ENCODE measurements at places on chromosomes 1 and 21.
A peak's percentile ranks its signal among the peaks of the same experiment; 100 is the strongest.

DNA sequence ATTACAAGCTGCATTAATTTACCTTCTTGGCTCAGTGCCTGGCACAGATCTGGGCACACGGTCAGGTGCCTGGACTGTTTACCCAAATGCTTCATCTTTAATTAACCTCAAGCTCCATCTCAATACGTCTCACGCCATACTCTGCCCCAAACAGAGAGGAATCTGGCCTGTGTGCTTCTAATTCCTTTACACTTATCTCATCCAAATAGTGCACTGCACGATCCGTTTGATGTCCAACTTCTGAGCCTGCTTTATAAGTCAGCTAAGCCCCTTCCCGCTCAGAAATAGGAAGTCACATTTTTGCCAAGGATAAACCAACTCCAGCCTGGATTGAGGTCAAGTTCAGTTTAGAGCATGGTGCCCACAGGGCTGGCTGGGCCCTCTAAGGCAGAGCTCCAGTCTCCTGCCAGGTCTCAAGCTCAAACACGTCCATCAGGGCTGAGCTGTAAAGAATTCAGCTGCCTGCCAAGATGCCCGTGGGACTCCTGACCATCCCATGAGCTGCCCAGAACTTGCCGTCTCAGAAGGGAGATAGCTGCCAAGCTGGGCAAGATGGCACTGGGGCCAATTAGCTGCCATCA, 233.5 kb downstream of the TRABD2B start:
- DNase-seq: no peak

DNA sequence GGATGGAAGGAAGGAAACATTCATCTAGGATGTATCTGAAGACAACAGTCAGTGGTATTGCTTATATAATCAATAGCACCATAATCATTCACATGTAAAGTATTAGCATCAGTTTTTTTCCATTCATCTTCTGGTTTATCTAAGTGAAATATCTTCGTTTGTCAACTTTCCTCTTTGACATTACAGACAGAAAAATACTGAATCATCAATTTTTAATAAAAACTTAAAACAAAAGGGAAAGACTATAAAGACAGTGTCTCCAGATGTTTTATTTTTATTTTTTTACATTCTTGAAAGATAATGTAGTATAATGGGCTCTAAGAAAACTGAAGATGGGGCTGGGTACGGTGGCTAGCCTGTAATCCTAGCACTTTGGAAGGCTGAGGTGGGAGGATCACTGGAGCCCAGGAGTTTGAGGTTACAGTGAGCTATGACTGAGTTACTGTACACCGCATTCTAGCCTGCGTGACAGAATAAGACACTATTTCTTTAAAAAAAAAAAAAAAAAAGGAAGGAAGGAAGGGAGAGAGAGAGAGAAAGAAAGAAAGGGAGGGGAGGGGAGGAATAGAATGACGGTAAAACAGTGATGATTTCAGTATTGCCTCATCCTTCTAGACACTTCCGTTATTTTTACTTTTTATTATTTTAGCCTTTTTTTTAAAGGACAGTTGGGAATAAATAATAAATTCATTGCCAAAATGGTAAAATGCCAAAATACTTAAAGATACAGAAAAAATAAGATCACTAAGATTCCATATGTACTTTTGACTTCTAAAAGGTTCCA, 89.5 kb downstream of the NRIP1 start:
- no peak for DNase-seq

DNA sequence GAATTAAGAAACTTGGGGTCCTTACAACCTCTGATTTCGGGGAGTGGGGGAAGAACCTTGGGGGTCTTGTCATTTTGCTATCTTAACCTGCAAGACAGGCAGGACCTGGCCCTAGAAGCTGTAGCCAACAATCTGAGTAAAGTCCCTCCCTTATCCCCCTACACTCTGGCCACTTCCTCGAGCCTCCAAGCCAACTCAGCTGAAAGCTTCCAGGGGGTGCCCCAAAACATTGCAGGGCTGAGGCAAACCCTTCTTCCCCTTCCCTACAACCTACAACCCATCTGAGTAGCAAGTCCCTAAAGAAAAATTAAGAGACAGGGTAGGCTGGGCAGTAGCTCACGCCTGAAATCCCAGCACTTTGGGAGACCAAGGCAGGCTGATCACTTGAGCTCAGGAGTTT, 5.0 kb downstream of the CERS2 start:
- DNase-seq: no peak

- DNase-seq: no peak
Measured at GRCh38 chr1:89791064-89791726, 29.6 kb upstream of the LRRC8D start.

GRCh38 chr1:230254265-230254664, 171.9 kb downstream of the PGBD5 start:
- no peak for DNase-seq

DNA sequence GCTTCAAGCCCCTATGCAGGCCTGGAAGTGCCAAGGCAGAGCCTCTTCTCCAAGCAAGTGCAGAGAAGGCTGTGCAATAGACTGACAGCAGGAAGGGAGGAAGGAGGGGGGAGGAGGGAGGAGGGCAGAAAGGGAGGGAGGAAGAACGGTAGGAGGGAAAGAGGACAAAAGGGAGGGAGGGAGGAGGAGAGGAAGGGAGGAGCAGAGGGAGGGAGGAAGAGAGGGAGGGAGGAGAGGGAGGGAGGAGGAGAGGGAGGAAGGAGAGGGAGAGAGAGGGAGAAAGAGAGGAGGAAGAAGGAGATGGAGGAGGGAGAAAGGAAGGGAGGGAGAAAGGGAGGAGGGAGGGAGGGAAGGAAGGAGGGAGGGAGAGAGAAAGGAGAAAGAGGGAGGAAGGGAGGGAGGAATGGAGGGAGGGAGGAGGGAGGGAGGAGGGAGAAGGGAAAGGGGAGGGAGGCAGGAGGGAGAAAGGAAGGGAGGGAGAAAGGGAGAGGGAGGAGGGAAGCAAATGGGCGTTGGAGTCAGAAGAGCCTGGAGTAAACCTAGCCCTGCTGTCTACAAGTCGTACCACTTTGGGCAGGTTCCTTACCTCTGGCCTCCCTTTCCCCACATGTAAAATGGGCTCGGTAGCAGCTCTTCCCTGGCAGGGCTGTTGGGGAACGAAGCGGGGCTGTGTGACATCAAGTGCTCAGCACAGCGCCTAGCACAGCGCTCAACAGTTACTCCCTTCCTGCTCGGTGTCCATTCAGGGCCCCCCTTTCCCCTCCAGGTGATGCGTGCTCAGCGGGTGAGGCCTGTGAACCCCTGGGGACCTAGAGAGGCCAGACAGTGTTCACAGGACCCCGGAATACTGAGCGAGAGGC, 244.6 kb downstream of the NPHP4 start:
- no peak for DNase-seq

- no peak for DNase-seq
Measured at GRCh38 chr1:43316738-43317520, 16.1 kb downstream of the TIE1 start.

- DNase-seq: peak; percentile 66
Measured at GRCh38 chr1:117001254-117001927, at the start of gene CD101. CD101 (plus strand) TSS chr1:117001760; CDS start chr1:117001818, 58 bp downstream.

GRCh38 chr21:15455819-15456462, 273.8 kb upstream of the USP25 start:
- no peak for DNase-seq

DNA sequence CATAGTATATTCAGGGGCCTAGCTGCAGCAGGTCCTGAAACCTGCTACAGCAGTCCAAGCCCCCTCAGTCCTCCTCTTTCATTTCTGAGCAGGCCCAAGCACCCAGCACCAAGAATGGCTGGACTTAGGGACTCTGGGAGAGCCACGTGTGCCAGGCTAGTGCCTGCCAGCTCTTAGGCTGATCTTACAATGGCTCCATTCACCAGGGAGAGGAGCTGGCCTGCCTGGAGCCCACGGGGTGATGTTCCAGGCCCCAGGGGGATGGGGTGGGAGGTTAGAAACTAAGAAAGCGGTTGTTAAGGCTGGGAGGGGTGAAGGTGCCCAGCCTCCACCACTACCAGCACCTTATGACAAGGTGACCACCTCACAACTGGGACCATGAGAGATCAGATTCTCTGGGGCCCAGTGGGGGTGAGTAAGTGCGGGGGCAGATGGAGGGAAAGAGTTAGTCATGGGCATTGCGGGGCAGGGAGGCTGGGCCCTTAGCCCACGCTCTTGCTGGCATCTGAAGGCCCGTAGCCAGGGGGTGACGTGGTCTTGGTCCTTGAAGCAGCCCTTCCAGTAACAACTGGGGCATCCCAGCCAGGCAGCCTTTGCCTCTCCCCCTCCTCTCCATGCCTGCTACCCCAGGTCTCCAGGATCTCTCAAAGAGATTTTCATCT, 30.3 kb upstream of the CLIC4 start:
- no peak for DNase-seq

DNA sequence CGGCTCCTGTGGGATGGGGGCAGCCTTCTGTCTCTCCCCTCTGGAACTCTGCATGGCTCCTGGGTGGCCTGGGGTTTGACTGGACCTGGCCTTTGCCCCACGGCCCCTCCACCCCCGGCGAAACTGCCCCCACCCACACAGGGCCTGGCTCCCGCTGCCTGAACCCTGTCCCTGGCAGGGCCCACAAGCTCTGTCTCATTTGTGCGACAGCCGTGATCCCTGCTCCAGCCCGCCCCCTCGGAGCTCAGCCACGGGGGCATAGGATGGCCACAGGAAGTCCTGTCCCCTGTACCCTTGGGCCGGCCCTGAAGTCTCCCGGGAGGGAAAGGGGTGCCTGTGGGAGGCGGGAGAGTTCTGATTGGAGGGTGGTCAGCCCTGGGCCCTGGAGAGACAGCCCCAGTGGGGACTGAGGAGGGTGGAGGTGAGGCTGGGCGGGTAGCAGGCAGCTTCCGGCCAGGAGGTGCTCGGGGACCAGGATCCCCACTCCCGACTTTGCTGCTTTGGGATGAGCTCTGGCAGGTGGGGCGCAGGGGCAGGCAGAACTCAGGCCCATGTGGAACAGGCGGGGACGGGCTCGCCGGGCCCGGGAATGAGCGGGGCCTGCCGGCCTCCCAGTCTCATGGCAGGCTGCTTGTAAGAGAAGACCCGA, 45.1 kb downstream of the SLX9 start:
- no peak for DNase-seq

- no peak for DNase-seq
Measured at GRCh38 chr21:31354604-31355443, 10.8 kb upstream of the TIAM1 start.

DNA sequence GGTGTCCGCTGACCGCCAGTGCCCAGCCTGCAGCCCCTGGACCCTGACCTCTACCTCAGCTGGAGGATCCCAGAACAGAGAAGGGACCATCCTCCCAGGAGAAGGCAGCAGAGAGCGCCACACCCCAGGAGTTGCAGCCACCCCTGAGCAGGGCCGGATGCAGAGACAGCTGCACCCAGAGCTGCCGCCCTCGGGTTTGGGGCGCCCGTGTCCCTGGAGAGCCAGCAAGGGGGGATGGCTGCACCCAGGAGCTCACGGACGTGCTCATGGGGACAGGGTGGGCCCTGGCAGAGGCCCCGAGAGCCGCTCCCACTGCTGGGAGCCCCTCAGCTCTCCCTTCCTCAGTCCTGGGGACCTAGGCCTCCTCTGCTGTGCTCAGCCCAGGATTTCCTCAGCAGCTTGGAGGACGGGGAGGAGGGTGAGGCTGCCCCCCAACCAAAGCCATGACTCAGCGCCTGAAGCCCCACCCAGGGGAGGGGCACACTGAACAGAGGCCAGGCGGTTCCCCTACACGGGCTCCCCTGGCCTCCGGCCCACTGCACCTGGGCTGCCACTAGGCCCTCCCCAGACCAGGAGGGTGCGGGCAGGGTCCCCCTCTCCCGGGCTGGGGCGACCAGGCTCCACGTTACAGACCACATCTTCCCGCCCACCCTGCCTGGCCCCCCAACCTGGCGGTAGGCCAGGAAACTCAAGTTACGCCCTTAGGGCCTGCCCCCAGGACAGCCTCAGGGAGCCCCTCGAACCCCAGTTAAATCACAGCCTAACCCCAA, 2.2 kb downstream of the ACAP3 start:
- DNase-seq: peak; percentile 74

GRCh38 chr1:23421753-23422240, 2.8 kb downstream of the TCEA3 start:
- no peak for DNase-seq

DNA sequence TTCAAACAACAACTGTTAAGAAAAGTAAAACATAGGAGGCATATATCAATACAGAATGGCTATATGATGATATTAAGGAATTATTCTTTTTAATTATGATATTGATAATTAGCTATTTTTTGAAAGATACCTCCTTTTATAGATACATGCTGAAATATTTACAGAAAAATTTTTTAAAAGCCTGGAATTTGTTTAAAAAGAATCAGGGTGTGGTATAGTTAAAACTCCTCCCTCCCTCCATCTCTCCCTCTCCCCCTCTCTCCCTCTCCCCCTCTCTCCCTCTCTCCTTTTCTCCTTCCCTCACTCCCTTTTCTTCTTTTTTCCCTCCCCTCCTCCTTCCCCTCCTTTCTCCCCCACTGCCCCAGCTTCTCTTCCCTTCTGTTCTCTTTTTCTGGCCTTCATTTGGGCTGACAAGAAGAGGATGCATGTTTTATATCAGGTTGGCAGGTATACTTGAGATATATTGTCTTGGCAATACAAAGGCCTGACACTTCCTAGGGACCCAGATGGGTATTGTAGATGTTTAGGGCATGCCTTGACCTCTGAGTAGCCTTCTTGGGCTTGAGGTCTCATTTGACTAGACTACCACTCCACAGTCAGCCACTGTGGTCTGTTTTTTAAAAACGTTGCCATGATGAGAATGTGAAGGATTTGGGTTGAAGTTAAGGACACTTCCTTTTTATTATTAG, 124.5 kb downstream of the FGGY start:
- DNase-seq: no peak

DNA sequence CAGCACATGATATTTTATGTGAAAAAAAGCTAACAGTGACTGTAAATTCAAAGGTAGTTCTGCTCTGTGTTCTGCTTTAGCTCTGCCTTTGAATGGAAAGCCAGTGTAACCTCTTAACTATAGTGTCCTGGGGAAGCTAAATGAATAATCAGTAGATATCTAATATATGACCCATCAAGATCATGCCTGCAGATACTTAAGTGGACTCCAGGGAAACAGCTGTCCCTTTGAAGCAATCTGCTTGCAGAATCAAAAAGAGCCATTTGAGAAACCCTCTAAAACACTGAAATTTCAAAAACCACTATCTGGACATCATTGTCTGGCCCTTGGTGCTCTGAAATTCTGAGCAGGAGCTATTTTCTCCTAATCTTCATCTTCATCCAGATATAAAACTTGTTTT, 104.2 kb upstream of the ADGRL4 start:
- no peak for DNase-seq

GRCh38 chr21:46329796-46330195, 5.8 kb downstream of the PCNT start:
- no peak for DNase-seq

GRCh38 chr1:37137014-37137413, 102.7 kb upstream of the GRIK3 start:
- no peak for DNase-seq

- no peak for DNase-seq
Measured at GRCh38 chr1:43255438-43256210, 14.2 kb upstream of the TMEM125 start.

- DNase-seq: no peak
Measured at GRCh38 chr1:22426781-22427180, 24.9 kb upstream of the ZBTB40 start.

GRCh38 chr1:39866767-39867166, 16.5 kb downstream of the TRIT1 start:
- DNase-seq: no peak
